ENCODE measurements at places on chromosomes 7 and 10.

DNA sequence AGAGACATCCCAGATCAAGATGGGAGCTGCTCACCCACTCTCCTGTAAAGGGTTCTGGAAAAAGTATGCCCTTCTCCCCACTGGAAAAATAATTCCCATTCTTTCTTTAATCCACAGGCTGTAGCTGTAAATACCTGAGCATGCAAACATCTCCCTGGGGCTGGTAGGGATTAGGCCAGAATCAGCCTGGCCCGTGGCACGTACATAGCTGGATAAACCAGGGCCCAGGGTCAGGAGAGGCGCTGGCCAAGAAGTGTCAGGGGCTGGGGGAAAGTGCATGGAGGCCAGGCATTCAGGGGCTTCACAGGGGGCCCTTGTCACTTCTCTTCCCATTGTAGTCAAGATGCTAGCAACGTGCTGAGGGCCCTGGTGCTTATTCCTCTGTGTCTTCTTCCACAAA, 30.7 kb upstream of the AQP1 start:
- H3K4me3 ChIP-seq: no peak overlapping the region
- H3K4me1 ChIP-seq: no peaks in the 10 kb centered on the region
- no peaks in the 10 kb centered on the region for H3K36me3 ChIP-seq
- H3K27me3 ChIP-seq: no peaks in the 10 kb centered on the region
- H3K27ac ChIP-seq: no peak overlapping the region
- no peak for DNase-seq

DNA sequence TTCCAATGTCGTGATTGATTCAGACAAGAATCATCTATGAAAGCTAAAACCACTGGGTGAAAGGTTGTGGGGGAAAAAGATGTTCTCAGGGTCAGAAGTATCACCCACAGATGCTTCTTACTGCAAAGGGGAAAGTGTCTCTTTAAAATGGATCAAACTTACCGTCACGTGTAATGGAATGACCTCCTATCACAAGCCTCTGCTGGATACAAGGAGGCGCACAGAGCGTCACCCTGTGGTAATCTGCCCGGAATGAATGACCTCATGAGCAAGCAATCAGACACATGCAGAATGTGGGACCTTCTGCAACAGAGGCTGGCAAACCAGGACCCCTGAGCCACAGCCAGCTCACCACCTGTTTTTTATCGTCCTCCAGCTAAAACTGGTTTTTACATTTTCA, 33.0 kb downstream of the WIPF3 start:
- no peak overlapping the region for H3K27ac ChIP-seq
- no peaks in the 10 kb centered on the region for H3K27me3 ChIP-seq
- no peaks in the 10 kb centered on the region for H3K36me3 ChIP-seq
- no peak overlapping the region for H3K4me3 ChIP-seq
- no peaks in the 10 kb centered on the region for H3K4me1 ChIP-seq

GRCh38 chr10:25178411-25178810, 3.6 kb downstream of the GPR158 start:
- H3K27me3 ChIP-seq: peaks cover 53% of the 10 kb centered on the region
- H3K27ac ChIP-seq: no peak overlapping the region
- no peak for DNase-seq
- H3K4me1 ChIP-seq: peaks cover 8% of the 10 kb centered on the region
- no peak overlapping the region for H3K4me3 ChIP-seq

DNA sequence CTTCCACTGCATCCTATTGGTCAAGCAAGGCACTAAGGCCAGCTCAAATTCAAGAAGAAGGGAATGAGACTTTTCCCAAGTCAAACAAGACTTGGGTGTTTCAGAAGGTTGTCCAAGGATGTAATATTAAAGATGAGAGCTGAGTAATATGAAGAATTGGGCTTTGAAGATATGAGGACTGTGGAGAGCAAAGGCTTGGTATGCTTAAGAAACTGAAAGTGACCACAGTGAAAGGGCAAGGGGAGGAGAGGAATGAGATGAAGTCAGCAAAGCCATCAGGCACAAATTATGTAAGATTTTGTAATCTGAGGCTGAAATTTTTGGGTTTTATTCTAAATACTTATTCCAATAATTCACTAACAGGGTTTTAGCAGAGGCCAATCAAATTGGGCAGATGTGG, 38.6 kb upstream of the NPY start:
- no peaks in the 10 kb centered on the region for H3K36me3 ChIP-seq
- no peak overlapping the region for H3K27ac ChIP-seq
- H3K4me3 ChIP-seq: no peak overlapping the region
- H3K27me3 ChIP-seq: no peaks in the 10 kb centered on the region

GRCh38 chr7:1289666-1290025, 57.0 kb downstream of the UNCX start:
- H3K4me1 ChIP-seq: peaks cover 11% of the 10 kb centered on the region
- H3K27me3 ChIP-seq: peaks cover 75% of the 10 kb centered on the region
- H3K36me3 ChIP-seq: no peaks in the 10 kb centered on the region
- no peak overlapping the region for H3K27ac ChIP-seq

- no peak for DNase-seq
- H3K27ac ChIP-seq: no peak overlapping the region
- H3K4me1 ChIP-seq: peaks cover 31% of the 10 kb centered on the region
- H3K36me3 ChIP-seq: no peaks in the 10 kb centered on the region
- H3K4me3 ChIP-seq: no peak overlapping the region
Observed at GRCh38 chr7:17910377-17910776, 29.9 kb downstream of the SNX13 start.

GRCh38 chr10:31484431-31485135, 165.6 kb downstream of the ZEB1 start:
- H3K27ac ChIP-seq: no peak overlapping the region
- no peaks in the 10 kb centered on the region for H3K4me1 ChIP-seq
- no peaks in the 10 kb centered on the region for H3K36me3 ChIP-seq
- no peak for DNase-seq

DNA sequence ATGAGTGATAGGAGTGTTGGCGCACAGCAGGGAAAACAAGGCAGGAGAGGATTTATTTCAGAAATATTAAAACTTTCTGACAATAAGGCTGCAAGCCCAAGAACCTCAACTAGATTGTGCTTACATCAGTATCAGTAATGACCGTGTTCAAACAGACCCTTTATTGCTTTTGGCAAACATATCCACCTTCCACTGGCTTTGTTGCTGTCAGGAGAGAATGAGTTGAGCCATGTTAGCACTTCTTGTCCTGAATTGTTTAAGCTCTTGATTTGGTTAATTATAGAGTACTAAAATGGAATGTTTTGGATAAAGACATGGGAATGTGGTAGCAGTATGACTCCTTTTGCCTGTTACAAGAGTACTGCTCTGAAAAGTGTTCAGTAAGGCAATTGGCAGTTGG, 3.8 kb downstream of the AHCYL2 start:
- H3K27me3 ChIP-seq: no peaks in the 10 kb centered on the region
- peaks cover 22% of the 10 kb centered on the region for H3K4me1 ChIP-seq
- H3K27ac ChIP-seq: no peak overlapping the region

GRCh38 chr10:94524146-94524545, 21.4 kb upstream of the HELLS start:
- DNase-seq: no peak
- no peak overlapping the region for H3K4me3 ChIP-seq
- H3K27ac ChIP-seq: no peak overlapping the region
- H3K4me1 ChIP-seq: no peaks in the 10 kb centered on the region
- no peaks in the 10 kb centered on the region for H3K36me3 ChIP-seq

GRCh38 chr10:61000769-61001730, 57.1 kb upstream of the RHOBTB1 start:
- peak overlapping the region; percentile 47 for H3K4me3 ChIP-seq
- DNase-seq: peak; percentile 29
- no peak overlapping the region for H3K27ac ChIP-seq
- peaks cover 9% of the 10 kb centered on the region for H3K4me1 ChIP-seq

DNA sequence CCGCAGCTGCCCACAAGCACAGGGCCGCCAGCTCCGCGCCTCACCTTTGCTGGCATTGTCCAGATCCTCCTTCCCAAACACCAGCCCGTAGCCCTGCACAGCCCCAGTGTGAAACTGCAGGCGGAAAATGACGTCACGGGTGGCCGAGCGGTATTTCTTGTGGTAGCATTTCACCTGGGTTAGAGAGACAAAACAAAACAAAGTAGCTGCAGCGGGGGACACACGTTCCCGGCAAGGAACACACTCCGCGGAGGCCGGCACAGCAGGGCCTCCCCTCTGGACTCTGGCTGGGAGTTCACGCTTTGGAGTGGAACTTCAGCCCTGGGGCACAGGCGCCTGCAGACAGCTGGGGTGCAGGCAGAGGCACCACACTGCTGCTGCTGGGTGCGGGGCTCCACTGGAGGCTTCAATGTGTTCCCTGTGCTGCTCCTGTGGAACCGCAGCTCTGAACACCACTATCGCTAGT, 181.1 kb downstream of the TNS3 start:
- no peaks in the 10 kb centered on the region for H3K36me3 ChIP-seq
- no peaks in the 10 kb centered on the region for H3K27me3 ChIP-seq
- H3K4me3 ChIP-seq: no peak overlapping the region

DNA sequence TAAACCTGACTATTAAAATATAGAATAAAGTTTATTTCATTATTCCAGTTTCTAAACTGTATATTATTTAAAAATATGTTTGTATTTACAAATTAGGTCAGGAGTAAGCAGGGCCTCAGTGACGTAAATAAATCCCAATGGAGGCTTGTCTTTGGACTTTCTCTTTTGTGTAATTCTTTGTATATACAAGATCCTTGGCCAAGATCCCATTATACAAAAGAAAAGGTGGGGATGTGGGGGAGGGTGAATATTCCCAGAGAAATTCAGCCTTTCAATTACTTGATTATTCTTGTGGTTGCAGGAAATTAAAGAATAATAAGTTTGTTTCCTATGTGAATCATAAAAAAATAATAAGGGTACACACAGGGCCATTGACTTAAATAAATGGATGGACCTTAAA, 178.7 kb upstream of the PRPS1L1 start:
- H3K4me1 ChIP-seq: no peaks in the 10 kb centered on the region
- no peaks in the 10 kb centered on the region for H3K36me3 ChIP-seq
- no peak for DNase-seq
- no peaks in the 10 kb centered on the region for H3K27me3 ChIP-seq
- no peak overlapping the region for H3K27ac ChIP-seq

GRCh38 chr10:123786306-123786705, 105.3 kb downstream of the CPXM2 start:
- no peaks in the 10 kb centered on the region for H3K27me3 ChIP-seq
- H3K4me1 ChIP-seq: no peaks in the 10 kb centered on the region
- no peak for DNase-seq
- no peaks in the 10 kb centered on the region for H3K36me3 ChIP-seq
- no peak overlapping the region for H3K4me3 ChIP-seq

DNA sequence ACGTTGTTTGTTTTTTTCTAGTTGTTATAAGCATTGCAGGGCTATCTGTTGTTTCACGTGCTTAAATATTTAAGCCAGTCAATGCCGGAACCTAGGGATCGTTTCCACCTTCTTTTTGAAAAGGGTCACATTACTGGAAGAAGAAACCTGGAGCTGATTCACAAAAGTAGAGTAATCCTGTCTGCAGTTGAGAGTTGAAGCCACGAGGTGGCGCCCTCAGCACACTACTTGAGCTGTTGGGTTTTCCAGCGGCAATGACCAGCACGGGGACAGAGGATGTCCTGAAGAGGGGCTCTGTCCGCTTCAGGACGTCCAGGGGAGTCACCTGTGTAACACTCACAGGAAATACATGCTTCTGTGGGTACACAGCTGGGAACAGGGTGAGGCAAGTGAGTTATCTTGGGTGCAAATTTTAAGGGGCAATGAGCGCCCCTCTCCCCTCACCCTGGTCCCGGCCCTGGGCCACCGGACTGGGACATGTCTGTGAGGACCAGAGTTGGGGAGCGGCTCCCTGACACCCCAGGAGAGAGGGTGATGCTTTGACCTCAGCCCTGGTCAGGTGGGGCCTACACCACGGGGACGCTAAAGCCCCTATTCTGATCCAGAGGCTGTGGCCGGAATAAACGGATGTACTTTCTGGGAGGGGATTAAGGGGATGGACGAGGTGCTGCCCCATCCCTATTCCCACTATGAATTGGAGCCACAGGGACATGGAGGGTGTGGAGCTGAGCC, 26.3 kb upstream of the WDFY4 start:
- H3K36me3 ChIP-seq: no peaks in the 10 kb centered on the region
- peak; percentile 80 for DNase-seq
- H3K4me1 ChIP-seq: no peaks in the 10 kb centered on the region

DNA sequence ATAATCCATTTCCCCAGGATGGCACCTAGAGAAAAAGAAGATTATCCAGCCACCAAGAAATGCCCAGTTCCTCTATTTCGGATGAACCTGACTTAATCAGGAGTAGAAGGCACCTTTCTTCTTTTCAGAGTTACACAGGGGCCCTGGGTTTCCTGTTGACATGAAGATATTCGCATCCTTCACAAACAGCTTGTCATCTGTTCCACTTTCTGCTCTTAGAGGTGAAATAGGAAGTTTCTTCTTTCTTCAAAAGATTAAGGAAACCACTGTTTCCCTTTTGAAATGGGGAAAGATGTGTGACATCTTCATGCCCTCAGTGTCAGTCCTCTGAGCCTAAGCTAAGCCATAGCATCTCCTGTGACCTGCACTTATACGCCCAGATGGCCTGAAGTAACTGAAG, 39.1 kb upstream of the RAB18 start:
- DNase-seq: no peak
- no peaks in the 10 kb centered on the region for H3K36me3 ChIP-seq
- no peak overlapping the region for H3K27ac ChIP-seq
- H3K4me3 ChIP-seq: no peak overlapping the region
- no peaks in the 10 kb centered on the region for H3K27me3 ChIP-seq
- no peaks in the 10 kb centered on the region for H3K4me1 ChIP-seq

DNA sequence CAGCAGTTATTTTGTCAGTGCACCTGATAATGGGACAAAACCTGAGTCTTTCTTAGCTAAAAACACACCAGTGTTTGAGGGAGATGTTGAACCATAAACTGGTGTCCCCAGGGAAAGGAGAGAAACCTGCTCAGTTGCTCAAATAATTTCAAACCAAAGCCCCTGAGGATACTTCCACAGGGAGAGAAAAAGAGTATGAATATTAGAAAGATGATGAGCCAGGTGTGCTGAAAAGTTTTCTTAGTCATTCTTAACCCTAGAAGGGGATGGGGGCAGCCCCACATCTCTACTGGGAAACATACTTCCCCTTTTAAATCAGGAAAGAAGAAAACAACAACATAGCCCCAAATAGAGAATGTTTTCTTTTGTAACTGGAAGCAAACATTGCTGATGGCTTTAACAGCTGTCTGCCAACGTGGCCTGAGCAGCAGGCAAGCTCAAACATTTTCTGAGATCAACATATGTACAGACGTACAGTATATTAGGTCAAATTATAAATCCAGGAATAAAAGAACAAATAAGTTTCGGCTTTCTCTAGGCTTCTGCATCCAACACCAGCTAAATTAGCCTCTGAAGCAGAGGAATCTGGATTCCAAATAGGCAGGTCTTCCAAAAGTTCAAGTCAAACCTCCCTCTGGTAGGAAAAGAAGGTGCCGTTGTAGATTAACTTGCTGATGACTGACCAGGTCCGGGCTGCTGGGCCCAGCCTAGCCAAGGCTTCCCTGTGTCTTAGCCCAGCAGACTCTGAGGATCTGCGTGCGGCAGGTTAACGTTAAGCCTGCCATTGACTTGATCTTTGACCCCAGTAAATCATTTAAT, 30.5 kb upstream of the FBXW4 start:
- H3K4me1 ChIP-seq: peaks cover 20% of the 10 kb centered on the region
- peak overlapping the region; percentile 59 for H3K27ac ChIP-seq
- peak; percentile 45 for DNase-seq
- H3K27me3 ChIP-seq: no peaks in the 10 kb centered on the region
- no peak overlapping the region for H3K4me3 ChIP-seq
